ENCODE measurements at places on chromosomes 2 and 18.

- peak; percentile 65 for DNase-seq
These were observed 393.7 kb upstream of the FANCL start for GRCh38 chr2:58634653-58635370.

GRCh38 chr2:88176352-88176984 is 6.3 kb downstream of the THNSL2 start:
- DNase-seq: no peak

- DNase-seq: no peak
These were observed 58.7 kb downstream of the SLC40A1 start for GRCh38 chr2:189521699-189522434.

- no peak for DNase-seq
These were observed 24.2 kb downstream of the PRPF40A start for GRCh38 chr2:152693033-152693432.

- DNase-seq: no peak
These were observed 310.8 kb downstream of the GALR1 start for GRCh38 chr18:77560341-77560992.

DNA sequence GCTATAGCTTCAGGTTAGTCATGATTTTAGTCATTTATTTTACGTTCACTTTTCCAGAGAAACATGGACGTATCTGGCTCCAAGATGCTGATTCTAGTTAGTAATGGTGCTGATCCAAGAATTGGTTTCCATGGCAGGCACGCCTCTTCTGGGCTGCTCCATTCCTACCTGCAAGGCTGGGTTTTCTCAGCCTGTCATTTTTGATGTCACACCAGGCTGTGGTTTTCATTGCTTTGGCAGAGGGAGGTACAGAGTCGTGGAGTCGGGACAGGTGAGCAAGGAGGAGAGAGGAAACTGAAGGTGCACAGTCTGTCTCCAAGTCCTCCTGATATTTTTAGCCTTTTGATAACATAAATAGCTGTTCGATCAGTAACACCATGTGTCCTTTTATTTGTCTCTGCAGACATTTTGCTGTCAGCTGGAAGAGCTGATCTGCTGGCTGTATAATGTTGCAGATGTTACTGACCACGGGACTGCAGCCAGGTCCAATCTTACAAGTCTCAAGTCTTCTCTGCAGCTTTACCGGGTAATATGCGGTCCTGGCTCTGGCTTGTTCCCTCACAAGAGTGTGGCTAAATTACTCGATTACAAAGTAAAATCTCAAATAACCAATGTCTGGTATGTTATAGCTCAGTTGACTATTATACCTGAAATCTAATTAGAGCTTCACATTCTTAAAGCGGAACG is 17.8 kb downstream of the CEP68 start:
- DNase-seq: no peak

GRCh38 chr2:57429831-57430230 is 616.8 kb upstream of the VRK2 start:
- no peak for DNase-seq

DNA sequence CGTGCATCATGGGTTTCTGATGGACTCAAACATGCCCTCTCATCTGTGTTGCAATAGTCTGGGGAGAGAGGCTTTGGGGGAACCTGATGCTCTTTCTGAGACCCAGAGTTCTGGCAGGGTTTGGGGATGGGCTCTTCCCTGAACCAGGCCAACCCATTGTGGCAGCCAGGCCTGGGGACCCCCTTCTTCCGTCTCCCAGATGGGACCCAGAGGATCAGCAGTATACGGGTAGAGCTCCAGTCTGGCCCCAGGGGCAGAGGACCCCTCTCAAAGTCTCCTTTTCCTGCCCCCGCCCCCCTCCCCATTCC is 333.7 kb downstream of the DYSF start:
- DNase-seq: no peak

DNA sequence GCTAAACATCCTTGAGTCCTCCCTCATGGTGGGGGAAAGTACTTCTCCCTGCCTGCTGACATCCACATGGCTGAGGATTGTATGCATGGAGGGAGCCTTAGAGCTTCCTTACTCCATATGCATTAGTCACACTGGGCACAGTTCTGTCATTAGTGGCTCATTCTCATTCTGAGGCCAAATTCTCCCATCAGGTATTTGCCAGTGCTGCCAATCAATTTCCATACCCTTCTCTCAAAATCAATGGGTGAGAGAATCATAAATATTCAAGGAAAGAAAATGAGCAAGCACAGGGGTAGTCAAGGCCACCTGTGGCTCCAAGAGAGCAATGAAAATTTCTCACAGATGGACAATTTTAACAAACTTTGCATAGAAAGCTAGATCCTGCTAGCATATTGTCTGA is 422.6 kb upstream of the SETBP1 start:
- DNase-seq: no peak

DNA sequence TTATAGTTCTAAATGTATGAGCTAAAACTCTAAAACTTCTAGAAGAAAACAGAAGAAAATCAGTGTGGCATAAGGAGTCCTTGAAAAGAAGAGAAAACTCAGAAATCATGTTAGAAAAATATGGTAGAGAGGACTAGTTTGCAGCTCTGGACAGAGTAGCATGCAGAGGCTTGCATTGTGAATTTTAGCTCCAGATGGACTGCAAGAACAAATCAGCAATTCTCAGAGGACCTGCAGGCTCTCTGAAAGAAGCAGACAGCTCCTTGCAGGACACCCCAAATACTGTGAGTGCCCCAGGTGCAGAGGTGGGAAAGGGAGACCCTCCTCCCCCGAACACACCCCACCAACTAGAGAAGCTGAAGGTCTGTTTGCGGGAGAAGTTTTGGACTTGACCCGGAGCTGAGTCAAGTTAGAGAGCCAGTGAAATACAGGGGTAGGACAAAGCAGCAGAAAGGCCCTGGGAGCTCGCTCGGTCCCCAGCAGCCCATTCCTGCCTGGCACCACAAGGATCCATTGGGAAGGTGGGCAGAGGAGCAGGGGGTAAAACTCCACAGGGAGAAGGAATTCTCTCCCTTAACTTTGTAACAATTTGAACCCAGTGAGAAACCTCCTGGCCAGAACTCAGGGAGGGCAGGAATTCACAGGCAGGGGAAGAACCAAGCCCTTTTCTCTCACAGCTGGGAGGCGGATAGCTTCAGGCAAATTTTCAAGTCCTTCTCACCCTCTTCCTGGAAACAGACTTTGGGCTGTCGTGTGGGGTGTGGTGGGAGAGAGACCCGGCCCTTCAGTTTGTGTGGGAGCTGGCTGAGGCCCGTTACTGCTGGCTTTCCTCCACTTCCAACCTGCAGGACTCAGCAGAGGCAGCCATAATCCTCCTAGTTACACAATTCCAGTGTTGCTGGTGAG is 216.2 kb upstream of the SLC35G4 start:
- peak; percentile 13 for DNase-seq

DNA sequence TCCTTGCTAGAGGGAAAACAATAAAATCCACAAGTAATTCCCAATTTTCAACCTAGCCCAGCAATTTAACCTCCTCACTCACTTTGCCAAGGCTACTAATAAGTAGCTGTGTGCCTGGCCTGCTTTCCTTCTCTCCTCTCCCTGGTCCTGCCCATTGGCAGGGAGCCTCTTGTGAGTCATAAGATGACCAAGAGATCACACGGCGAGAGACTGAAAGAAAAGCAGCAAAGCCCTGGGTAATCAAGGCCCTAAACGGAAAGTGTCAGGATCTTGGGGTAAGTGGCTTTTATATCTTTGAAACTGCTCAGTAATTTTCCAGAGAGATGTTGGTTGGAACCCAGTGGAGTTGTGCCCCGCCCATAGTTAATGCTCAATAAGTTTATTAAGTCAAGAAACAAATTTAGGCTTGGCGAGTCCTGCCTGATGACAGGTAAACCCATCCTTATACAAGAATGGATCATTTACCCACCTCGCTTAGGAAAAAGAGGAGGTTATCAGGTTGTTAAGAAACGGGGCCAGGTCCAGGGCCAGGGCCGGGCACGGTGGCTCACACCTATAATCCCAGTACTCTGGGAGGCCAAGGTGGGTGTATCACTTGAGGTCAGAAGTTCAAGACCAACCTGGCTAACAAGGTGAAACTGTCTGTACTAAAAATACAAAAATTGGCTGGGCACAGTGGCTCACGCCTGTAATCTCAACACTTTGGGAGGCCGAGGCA is 10.0 kb upstream of the ADAM17 start:
- DNase-seq: peak; percentile 93

- no peak for DNase-seq
These were observed 41.2 kb downstream of the GBX2 start for GRCh38 chr2:236127010-236127409.

DNA sequence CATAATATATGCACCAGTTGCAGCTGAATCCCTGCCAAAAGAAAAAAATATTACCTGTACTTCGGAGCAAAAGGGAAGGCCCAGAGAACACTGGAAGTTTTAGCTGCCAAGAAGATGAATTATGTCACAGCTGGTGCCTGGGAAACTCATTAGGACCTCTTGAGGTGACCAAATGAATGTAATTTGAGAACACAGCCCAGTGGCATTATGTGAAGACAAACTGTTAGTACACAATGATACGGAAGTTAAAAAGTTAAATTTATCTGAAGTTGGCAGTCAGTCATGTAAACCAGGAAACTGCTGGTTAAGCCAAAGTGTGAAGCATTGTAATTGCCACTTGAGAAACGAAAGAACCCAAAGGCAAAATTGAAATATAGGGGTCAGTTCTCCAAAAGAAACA is 80.7 kb downstream of the EML4 start:
- DNase-seq: no peak

DNA sequence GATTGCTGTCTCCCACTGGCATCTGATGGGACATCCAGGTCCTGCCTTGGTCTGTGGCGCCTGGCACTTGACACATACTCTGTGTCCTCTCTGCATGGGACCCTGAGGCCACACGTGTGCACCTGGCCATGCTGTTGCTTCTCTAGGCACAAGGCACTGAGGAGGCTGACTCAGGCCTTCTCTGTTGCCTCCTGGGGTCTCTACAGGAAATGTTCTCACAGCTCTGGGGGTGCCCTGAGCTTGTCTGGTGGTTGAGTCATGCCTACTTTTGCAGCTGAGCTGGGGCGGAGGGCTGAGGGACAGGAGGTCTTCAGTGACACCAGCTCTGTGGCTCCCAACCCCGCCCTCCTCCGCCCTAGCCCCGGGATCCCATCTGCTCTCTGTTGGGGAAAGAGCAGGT is 207.0 kb upstream of the HS6ST1 start:
- DNase-seq: peak; percentile 16

GRCh38 chr2:231680285-231680991 is 27.9 kb upstream of the PTMA start:
- DNase-seq: no peak

DNA sequence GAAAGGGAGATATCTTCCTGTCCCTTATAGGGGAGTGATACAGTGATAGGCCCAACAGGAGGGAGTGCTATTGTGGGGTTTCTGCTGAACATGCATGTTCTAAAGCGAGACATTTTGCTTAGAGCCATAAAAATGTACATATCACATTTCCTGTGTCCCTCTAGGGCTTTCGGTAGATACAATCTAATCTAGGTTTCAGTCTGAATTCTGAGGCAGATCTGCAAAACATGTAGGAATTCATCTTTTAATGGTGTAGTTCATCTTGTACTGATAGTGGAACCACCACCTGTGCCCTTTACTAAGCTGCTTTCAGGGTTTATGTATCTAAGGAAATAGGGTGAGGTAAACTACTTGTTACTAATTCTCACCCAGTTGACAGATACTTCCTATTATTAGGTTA is 73.8 kb downstream of the SPTBN1 start:
- no peak for DNase-seq

DNA sequence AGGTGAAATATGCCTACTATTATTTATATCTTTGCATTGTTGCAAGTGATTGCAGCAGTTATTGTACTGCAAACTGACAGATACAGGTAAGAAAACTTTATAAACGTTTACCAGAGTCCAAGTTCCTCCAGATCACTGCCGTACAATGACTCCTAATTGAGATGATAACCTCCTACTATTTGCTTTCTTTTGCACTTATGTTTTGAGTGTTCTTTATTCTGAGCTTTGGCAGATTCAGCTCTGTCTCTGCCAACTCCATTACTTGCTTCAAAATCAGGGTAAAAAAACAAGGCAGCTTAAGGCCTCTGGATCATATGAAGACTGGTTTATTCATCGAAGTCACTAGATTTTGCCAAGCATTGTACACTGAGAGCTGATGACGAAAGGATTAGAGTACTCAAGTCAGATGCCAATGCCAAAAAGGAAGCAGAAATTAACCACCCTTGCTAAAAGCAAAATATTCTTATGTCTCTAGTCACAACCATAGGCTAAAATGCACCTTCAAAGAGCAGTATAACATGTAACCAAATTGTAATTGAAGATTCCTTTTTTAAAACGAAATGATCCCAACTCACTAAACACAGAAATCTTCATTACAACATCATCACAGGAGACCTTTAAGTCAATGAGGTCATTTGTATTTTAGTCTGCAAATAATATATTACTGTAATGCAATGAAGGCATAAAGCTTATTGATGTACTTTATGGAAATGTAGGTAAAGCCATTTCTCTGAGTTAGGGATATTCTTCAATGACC is 10.5 kb upstream of the IKZF2 start:
- peak; percentile 50 for DNase-seq

- no peak for DNase-seq
These were observed 168.1 kb downstream of the SETBP1 start for GRCh38 chr18:44848644-44849335.

- no peak for DNase-seq
These were observed 691.8 kb upstream of the NRXN1 start for GRCh38 chr2:51723691-51724090.

DNA sequence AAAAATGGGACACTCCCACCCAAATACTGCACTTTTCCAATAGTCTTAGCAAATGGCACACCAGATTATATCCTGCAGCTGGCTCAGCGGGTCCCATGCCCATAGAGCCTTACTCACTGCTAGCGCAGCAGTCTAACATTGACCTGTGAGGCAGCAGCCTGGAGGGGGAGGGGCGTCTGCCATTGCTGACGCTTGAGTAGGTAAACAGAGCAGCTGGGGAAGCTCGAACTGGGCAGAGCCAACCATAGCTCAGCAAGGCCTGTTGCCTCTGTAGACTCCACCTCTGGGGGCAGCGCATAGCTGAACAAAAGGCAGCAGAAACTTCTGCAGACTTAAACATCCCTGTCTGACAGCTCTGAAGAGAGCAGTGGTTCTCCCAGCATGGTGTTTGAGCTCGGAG is 110.4 kb downstream of the CTIF start:
- no peak for DNase-seq

- no peak for DNase-seq
These were observed 25.6 kb downstream of the PRKRA start for GRCh38 chr2:178425255-178425827.

DNA sequence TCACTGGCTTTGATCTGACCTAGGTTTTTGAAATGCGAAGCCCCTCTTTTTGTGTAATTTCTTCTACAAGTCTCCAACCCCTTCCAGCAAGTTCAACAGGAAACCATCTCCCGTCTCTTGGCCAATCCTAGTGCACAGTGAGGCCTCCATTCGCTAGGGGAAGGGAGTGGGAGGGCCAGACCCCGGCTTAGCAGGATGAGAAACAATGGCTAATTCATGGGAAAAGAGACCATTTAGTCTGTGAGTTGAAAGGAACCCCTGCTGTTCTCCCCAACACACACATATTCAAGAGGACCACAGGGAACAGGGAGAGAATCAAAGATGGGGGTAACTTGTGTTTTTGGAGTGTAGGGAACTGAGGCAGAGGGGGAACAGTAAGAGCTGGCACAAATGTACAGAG is 83.0 kb downstream of the RTN4 start:
- DNase-seq: no peak

All from EL (cell line).